ENCODE measurements at places on chromosomes 7 and 10.

GRCh38 chr7:11430841-11431240 lies 401.2 kb downstream of the THSD7A start:
- DNase-seq = peak; percentile 25

- DNase-seq = no peak
Observed at GRCh38 chr7:151298765-151299164, 42.8 kb upstream of the NUB1 start.

- no peak for DNase-seq
Observed at GRCh38 chr10:119522747-119523426, 19.6 kb downstream of the RGS10 start.

GRCh38 chr7:13829914-13830900 lies 159.3 kb downstream of the ETV1 start:
- no peak for DNase-seq

DNA sequence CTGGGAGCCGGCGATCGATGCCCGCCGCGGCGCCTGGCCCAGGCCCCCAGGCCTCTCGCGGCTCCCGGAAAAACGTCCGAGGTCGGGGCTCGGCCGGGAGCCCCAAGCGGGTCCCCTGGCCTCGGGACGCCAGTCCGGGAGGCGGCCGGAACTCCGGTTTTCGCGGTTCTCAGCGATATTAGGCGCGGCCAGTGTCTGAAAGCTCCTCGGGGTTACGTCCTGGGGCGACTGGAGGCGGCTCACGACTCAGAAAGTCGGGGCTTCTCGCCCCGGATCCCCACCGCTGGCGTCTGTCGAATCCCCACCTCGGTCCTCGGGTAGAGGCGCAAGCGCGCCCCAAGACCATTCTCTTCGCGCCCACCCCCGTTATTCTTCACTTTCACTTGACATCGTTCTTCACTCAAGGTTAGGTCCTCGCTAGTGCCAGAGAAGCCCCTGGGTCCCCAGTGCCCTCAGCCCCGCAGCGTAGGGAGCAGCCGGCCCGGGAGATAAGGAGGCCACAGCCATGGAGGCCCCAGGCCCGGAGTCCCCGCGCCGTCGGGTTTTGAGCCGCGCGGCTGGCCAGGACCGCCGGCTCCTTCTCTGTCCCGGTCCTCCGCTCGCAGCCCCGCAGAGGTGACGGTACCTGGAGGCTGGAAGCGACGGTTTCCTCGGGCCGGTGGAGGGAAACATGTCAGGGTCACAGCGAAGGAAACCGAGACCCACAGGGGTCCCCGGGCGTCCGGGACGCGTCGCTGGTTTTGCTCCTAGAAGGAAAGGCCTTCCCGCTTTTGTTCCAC lies 35.2 kb upstream of the EBLN1 start:
- DNase-seq = peak; percentile 24

DNA sequence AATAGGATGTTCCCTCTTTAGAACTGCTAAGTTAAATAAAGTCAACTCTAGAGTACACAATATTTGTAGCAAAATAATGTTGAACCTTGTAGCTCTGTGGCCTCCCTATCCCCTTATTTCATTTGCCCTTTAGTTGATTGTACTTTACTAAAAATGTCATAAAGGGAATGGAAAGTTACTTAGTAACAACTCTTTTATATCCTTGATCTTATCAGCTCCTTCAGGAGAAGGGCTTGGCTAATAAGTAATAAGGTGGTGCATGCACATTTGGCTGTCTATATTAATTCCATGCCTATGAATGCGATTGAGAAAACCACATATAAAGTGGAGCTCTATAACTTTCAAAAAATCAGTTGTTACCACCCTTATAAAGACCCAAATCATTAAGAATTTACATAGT lies 41.5 kb upstream of the GATA3 start:
- DNase-seq = no peak

- no peak for DNase-seq
Observed at GRCh38 chr7:4815609-4816418, 40.4 kb downstream of the AP5Z1 start.

GRCh38 chr10:6195376-6195775 lies 7.4 kb upstream of the PFKFB3 start:
- no peak for DNase-seq

- DNase-seq = no peak
Observed at GRCh38 chr7:151590850-151591771, 71.4 kb upstream of the RHEB start.

- DNase-seq = no peak
Observed at GRCh38 chr10:132359305-132360040, 27.5 kb downstream of the LRRC27 start.

DNA sequence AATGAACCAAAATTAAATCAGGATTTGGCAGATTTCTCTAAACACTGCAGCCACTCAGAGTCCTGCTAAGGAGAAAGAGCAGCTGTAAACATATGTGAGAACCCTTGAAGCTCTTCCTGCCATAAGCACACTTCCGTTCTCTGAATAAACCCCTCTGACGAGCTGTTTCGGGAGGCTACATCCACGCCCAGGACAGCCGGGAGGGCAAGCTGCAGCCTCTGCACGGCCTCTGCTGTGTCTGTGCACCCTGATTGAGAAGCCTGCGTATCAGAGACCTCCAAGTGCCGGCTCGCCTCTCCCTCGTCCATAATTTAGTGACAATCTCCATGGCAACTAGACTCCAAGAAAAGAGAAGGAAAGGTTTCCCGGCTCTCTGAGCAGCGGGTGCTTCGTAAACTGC lies 114.4 kb downstream of the PTPRN2 start:
- no peak for DNase-seq

- no peak for DNase-seq
Observed at GRCh38 chr10:6119962-6120361, 31.1 kb downstream of the RBM17 start.
